Ascending aorta (tissue), 2 donors: ENCODE measurements at places on chromosomes 7 and 10.

GRCh38 chr7:98836811-98837629 lies 32.8 kb downstream of the TMEM130 start:
- DNase-seq, result no peak
- no peak overlapping the region for H3K27ac ChIP-seq
- H3K27me3 ChIP-seq, result no peaks in the 10 kb centered on the region
- no peak overlapping the region for H3K4me3 ChIP-seq
- H3K4me1 ChIP-seq, result peaks cover 11% of the 10 kb centered on the region
- H3K36me3 ChIP-seq, result no peaks in the 10 kb centered on the region

DNA sequence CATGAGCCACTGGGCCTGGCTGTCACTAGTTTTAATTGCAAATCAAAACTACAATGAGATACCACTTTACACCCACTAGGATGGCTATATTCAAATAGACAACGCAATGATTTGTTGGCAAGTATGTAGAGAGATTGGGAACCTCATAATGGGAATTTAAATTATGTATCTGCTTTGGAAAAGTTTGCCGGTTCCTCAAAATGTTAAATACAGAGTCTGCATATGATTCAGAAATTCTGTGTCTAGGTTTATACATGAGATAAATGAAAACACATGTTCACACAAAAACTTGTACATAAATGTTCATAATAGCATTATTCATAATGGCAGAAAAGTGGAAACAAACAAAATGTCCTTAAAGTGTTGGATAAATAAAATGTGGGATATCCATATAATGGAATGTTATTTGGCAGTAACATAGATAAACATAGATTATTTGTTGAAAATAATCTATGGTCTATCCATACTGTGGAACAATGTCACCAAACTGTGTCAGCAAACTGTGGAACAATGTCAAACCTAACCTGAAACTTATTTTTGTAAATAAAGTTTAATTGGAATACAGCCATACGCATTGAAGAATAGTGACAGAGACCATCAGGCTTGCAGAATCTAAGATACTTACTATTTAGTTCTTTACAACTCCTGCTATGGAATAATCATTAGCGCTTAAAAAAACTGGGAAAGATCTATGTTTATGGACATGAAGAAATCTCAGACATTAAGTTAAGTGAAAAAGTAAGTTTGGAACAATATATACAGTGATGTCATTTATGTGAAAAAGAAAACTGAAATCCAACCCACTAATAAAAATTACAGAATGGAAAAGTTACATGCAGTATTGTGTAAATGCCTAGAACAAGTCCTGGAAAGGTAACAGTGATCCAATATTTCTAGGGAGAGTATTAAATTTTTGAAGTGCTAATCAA lies 70.9 kb downstream of the CCDC7 start:
- H3K36me3 ChIP-seq, result peaks cover 3% of the 10 kb centered on the region
- no peak overlapping the region for H3K4me3 ChIP-seq
- no peaks in the 10 kb centered on the region for H3K4me1 ChIP-seq
- H3K27me3 ChIP-seq, result no peaks in the 10 kb centered on the region
- H3K27ac ChIP-seq, result no peak overlapping the region
- DNase-seq, result no peak

GRCh38 chr10:97499561-97500296 lies 1.0 kb downstream of the UBTD1 start:
- peak; percentile 25 for DNase-seq
- H3K4me3 ChIP-seq, result peak overlapping the region; percentile 75
- no peaks in the 10 kb centered on the region for H3K36me3 ChIP-seq
- H3K4me1 ChIP-seq, result peaks cover 12% of the 10 kb centered on the region

- no peaks in the 10 kb centered on the region for H3K27me3 ChIP-seq
- H3K4me1 ChIP-seq, result no peaks in the 10 kb centered on the region
- no peaks in the 10 kb centered on the region for H3K36me3 ChIP-seq
Observed at GRCh38 chr7:130699686-130700085, 13.3 kb upstream of the TSGA13 start.
